Non-pigmented ciliary epithelial cell (primary cell): ENCODE measurements at places on chromosomes 2 and 18.

GRCh38 chr2:230557065-230557464, 141.1 kb downstream of the SP100 start:
- no peak for DNase-seq

DNA sequence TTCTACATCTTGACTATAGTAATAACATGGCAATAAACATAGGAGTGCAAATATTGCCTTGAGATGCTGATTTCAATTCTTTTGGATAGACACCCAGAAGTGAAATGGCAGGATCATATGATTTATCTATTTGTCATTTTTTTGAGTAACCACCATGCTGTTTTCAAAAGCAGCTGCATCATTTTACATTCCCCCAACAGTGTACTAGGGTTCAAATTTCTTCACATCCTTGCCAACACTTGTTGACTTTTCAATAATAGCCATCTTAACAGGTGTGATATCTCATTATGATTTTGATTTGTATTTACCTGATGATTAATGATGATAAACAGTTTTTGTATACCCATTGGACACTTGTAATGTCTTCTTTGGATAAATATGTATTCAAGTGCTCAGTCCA, 90.8 kb downstream of the STRADB start:
- DNase-seq: no peak

GRCh38 chr2:235605312-235606003, 111.6 kb downstream of the AGAP1 start:
- peak; percentile 87 for DNase-seq

- DNase-seq: no peak
Observed at GRCh38 chr18:834082-834720, 22.2 kb upstream of the YES1 start.

DNA sequence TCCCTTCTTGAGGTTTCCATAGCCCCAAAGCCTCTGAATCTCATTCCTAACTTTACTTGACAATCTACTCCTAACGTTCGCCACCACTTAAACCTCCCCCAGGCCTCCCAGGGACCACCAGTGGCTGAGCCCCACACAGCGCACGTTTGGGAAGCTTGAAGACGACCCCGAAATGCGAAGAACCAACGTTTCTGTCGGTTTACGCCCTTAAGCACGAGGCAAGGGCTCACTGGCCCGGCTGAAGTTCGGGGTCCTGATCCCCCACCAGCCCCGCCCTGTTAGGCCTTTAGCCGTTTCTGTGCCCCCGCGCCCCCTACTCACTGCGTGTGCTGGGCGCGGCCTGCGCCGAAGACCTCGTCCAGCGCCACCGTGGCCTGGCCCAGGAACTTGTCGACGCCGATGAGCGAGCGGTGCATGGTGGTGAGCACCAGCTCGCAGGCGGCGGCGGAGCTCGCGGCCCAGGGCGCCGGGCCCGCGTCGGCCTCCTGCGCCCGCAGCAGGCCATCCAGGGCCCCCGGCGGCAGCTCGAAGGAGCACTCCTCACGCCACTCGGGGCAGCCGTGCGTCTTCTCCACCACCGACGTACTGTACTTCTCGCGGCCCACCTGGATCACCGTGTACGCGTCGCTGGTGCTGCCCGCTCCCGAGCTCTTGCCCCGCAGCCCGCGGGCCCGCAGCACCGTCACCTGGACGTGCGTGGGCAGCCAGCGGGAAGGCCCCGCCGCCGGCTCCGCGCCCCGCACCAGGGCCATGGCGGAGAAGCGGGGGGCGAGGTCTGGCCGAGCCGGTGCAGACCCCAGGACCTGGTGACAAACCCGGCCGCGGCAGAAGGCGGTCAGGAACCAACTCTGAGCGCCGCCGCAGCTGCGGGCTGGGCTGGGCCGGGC, 479 bp downstream of the RAB11FIP5 start:
- DNase-seq: no peak

DNA sequence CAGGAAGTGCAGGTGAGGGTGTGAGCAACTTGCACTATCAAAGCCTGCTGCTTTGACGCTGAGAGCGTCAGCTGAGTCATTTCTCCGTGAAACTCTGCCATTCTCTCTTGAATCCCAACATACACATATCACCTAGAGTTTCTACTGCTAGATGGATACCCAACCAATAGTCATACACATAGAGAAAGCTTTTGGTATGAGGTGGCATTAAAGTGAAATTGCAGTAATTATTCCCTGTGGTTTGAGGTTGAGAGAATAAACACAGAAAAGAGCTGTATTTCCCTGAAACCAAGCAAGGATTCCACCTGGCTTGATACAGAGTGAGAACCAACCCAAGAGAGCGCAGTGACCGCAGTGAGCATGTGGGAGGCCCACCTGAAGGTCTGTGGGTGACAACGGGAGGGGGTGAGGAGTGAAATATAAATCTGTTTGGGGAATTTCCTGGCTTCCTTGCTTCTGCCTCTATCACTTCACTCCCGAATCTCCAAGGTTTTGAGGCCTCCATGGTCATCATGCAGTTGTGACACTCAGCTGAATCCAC, 28.8 kb upstream of the TMEM18 start:
- no peak for DNase-seq

DNA sequence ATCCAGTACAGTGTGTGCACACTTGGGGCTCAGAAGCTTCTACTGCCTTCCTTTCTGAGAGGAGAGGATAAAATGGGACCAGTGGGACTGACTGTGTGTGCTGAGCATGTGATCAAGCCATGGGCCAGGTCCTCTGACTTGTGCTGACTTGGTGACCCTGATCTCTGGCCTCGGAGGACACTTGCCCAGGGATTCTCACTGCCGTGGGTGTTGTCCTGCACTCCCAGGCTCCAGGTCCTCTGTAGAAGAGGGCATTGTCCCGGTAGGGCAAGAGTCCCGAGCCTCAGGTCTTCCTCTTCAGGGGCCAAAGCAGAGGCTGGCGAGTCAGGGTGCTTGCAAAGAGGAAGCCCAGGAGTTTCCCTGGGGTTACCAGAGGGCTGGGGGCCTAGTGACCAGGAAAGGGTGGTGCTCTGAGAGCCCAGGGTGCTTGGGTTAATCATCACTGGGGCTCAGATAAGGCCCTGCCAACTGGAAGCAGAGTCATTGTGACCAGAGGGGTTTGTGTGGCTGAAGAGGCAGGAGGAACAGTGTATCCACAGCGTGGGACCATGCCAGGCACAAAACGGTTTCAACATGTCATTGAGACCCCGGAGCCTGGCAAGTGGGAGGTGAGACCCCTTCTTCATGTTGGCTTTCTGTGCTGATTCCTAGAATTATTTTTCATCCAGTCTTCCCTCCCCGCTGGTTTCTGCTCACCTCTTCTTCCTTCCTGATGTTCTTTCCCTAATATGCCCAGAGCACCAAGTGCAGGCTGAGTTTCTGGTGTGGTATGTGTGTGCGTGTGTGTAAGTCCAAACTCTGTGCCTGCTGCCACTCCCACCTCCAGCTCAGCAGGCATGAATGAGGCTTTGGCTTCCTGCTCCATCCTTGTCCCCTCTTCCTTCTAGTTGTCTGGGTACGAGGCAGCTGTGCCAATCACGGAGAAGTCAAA, at the start of gene GCKR:
GCKR (plus strand) TSS at position 483 of the 931 bp plus-strand sequence; CDS start at position 549, 66 bp downstream.
- DNase-seq: no peak

GRCh38 chr18:77262643-77263465, 13.2 kb downstream of the GALR1 start:
- no peak for DNase-seq

DNA sequence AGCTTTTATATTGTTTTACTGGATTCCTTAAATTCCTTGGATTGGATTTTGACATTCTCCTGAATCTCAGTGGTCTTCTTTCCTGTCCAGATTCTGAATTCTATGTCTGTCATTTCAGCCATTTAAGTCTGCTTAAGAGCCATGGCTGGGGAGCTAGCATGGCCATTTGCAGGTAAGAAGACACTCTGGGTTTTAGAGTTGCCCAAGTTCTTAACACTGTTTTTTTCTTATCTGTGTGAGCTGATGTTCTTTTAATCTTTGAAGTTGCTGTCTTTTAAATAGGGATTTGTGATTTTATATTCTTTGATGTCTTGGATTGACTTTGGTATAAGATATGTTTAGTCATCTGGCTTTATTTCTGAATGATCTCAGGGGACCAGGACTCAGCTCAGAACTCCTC, 677.2 kb downstream of the CCDC85A start:
- DNase-seq: no peak

GRCh38 chr2:46320141-46320567, 22.9 kb downstream of the EPAS1 start:
- DNase-seq: no peak

GRCh38 chr2:140344838-140345237, 1564.6 kb upstream of the NXPH2 start:
- DNase-seq: no peak

GRCh38 chr2:227153758-227154486, 10.1 kb downstream of the COL4A4 start:
- DNase-seq: no peak

DNA sequence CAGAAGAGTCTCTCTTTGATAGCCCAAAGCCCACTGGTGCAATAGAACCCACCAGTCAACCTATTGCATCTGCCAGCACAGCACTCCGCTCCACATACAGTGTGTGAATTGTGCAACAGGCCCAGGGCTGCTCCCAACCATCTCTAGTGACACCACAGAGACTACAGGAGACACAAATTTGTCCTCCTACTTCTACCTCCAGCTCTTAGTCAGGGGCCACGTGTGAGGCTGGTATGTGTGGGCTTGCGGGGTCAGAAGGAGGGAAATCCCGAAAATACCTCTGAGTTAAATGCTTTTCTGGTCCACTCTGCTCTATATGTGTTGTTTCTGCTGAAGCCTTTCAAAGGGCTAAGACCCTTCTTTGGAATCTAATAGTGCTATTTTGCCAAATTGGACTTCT, 18.0 kb downstream of the DGUOK start:
- DNase-seq: no peak

- DNase-seq: no peak
Observed at GRCh38 chr18:28331551-28331950, 154.6 kb upstream of the CDH2 start.

DNA sequence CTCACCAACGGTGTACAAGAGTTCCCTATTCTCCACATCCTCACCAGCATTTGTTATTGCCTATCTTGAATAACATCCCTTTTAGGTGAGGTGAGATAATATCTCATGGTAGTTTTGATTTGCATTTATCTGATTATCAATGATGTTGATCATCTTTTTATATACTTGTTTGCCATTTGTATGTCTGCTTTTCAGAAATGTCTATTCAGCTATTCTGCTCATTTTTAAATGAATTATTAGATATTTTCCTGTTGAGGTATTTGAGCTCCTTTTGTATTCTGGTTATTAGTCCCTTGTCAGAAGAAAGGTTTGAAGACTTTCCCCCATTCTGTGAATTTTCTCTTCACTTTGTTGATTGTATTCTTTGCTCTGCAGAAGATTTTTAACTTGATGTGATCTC, 695.5 kb upstream of the DDX18 start:
- no peak for DNase-seq

DNA sequence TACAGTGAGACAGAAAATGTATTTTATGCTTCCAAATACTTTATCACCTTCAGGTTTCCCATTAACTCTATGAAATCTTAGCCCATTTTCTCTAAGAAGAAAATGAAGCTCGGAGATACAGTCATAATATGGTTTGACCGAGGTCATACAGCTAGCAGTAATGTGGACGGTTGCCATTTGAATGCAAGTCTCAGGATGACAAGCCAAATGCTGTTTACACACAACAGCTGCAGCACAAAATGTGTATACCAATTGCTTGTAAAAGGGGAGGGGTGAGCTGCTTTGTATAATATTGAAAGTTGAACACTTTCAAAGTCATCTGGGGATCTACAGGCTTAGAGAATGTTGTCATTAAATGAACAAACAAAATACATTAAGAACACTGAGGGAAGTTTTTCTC, 93.8 kb upstream of the FSIP2 start:
- no peak for DNase-seq
